ENCODE measurements at places on chromosomes 2 and 18. TPM values are rescaled to one million over a fixed set of nuclear protein-coding genes. Genes with fewer than 3 reads are reported as not detected.
A peak's percentile ranks its signal among the peaks of the same experiment; 100 is the strongest.

Gene DYSF
- total RNA-seq, result 2.0 TPM

Gene VWA3B
- total RNA-seq, result not detected

DNA sequence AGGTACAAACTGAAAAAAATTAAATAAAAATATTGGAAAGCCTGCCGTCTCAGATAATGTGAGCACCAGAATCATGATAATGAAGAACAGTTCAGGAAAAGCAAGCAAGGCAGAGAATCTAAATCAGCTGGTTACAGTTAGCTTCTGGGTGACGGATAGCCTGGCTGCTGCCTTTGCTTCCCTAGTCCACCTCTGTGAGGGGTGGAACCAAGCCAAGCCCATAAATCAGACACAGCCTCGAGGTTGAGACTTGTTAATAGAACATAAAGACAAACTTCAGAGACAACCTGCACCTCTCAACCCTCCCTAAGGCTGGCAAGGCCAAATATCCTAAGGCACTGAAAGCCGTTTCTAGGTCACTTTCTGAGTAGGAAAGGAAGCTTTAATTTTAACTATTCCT is 334.7 kb upstream of the SLC39A10 start:
- H3K27ac ChIP-seq, result no peak overlapping the region
- H3K4me3 ChIP-seq, result no peak overlapping the region
- no peaks in the 10 kb centered on the region for H3K27me3 ChIP-seq
- H3K4me1 ChIP-seq, result peaks cover 31% of the 10 kb centered on the region
- DNase-seq, result peak; percentile 71

GRCh38 chr18:23662309-23663263 is at the start of gene ANKRD29:
TSS of gene ANKRD29 (minus strand) at chr18:23662911. CDS start at chr18:23662730, 181 bp downstream.
- peak within 1 kb of the TSS; percentile 73 for H3K4me3 ChIP-seq
- peaks cover 12% of the 10 kb centered on the region for H3K4me1 ChIP-seq
- no peaks in the 10 kb centered on the region for H3K36me3 ChIP-seq
- peak within 1 kb of the TSS; percentile 7 for H3K27ac ChIP-seq

DNA sequence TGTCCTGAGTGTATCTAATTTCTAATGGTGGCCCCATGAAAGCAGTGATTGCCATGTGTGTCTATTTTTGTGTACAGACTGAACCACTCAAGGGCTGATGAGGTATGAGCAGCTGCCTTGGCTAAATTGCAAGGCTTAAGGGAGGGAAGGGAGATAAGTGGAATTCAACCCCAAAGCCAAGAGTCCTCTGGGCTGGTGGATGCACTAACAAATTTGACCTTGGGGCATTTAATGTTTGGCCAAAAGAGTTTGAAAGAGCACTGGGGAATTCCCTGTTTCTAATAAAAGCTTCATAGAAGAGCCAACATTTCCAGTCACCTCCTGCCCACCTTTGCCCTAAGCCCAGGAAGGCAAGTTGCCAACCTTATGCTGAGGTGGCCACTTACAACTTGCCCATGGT is 172.1 kb downstream of the SETBP1 start:
- H3K36me3 ChIP-seq, result no peaks in the 10 kb centered on the region
- no peak overlapping the region for H3K4me3 ChIP-seq
- peaks cover 4% of the 10 kb centered on the region for H3K4me1 ChIP-seq
- no peaks in the 10 kb centered on the region for H3K27me3 ChIP-seq
- H3K27ac ChIP-seq, result no peak overlapping the region
- DNase-seq, result no peak

Data from MCF 10A (cell line).